ENCODE measurements at places on chromosomes 2 and 18.
A peak's percentile ranks its signal among the peaks of the same experiment; 100 is the strongest.

- no peak for DNase-seq
Measured at GRCh38 chr18:14768241-14768640, 20.3 kb downstream of the ANKRD30B start.

DNA sequence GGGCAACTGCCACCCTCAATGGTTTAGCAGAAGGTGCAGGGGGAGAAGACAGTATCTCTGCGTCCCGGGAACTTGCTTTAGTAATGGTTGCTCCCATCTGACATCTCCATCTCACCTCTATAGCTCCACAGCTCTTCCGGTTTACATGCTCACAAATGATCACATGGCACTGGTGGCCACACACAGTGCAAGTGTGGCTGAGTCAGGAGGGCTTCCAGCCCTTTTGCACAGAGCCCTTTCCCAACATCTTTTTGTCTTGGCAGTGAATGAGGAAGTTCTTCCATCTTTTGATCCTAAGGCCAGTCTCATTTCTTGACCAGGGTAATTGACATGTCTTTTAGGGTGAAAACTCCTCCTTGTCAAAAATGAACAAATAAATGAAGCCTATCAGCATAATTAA is 347.7 kb downstream of the LPIN1 start:
- DNase-seq = no peak

DNA sequence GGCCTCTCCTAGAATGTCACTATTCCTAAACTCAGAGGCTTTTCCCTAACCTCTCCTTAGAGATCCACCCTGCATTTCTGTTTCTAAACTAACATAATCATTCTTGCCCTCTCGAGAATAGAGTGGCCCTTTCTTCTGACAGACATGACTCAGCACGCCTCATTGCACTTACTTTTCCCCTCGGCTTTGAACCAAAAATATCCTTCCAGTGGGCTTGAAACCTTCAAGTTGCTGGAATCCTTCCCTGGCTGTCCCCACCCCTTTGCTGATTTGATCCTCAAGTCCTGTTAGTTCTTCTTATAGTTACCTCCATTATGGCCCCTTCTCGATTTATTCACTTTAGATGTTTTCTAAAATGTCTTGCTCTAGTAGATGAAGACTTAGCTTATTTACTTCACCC is 158.0 kb downstream of the LTBP1 start:
- no peak for DNase-seq

DNA sequence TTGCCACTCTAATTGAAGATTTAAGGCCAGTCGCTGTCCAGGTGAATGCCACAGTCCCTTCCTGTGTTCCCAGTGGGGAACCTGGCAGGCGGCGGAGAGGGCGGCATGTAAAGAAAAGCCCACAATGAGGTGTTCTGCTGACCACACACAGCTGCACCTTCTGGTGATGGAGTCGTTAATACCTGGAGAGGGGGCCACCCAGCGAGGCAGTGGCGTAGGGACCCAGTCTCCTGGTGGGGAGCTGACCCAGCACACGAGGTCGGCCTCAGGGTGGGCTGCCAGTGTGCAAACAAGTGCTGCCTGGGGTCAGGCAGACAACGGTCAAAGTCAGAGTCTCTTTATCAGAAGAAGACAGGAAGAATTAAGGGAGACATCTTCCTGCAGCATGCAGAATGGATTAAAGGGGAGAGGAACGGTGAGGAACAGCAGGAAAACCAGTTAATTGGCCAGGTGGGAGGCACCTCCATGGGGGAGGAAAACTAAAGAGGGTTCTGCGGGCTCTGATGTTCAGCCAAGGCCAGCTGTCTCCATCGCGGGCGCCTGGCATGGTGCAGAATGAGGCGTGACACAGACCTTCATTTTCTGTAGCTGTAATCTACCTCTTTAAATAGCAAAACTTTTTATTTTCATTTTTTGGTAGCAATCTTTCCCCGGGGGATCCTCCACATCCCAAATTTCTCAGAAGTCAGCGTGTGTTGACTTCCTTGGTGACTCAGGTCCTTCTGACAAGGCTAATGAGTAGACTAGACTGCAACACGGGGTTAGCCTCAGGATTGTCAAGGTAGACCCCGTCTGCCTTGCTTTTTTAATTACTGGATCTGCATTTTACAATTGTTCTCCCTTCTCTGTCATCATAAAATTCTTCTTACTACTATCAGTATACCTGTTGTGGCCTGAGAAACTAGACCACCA is 78.3 kb downstream of the SMAD7 start:
- no peak for DNase-seq

GRCh38 chr2:119289093-119289492 is 65.5 kb downstream of the STEAP3 start:
- DNase-seq = no peak

- peak; percentile 69 for DNase-seq
Measured at GRCh38 chr2:95023222-95023597, 2.3 kb upstream of the MAL start.

DNA sequence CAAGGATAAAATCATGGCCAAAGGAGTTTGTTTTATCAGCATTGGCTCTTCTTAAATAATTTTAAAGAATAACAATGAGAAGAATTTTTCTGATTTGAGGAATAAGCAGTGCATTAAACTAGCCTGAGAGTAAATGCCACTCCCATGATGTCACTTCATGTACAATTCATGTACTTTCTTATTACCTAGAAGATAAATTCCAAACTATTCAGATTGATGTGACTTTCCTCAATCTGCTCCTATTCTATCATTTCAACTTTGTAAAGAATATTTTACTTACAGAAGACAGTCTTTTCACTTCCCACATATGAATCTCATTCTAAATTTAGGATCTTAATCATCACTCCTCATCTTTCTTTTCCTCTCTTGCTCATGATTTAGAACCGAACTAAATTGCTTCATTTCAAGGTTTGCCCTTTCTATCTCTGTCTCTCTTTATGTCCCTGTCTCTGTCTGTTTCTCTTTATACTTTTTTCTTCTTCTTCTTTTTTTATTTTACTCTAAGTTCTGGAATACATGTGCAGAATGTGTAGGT is 1142.0 kb upstream of the PIK3C3 start:
- no peak for DNase-seq

DNA sequence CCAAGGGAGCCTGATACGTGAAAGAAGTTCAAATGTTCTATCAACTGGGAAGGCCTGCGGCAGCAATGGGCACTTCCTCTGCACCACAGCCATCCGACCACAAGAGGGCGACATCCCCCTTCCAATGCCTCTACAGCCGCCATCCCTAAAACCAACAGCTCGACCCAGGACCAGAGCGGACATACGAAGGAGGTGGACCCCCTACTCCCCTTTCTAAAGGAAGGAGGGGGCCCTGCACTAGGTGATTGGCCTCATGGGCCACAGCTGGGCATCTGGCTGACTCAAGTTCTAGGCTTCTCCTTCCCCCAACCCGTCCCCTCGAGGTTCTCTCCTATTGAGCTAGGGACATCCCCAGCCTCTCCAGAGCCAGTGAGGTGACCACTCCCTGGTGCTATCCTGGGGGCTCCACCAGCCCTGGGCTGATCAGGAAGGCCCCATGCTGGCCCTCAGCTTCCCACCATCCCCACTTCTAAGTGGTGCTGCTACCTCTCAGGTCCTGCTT is 217.2 kb downstream of the TNS1 start:
- peak; percentile 57 for DNase-seq

- no peak for DNase-seq
Measured at GRCh38 chr18:5630900-5631413, 87.2 kb upstream of the EPB41L3 start.

GRCh38 chr2:215567504-215567903 is 131.6 kb upstream of the FN1 start:
- no peak for DNase-seq

- no peak for DNase-seq
Measured at GRCh38 chr2:37189452-37190153, 1.1 kb upstream of the SULT6B1 start.

DNA sequence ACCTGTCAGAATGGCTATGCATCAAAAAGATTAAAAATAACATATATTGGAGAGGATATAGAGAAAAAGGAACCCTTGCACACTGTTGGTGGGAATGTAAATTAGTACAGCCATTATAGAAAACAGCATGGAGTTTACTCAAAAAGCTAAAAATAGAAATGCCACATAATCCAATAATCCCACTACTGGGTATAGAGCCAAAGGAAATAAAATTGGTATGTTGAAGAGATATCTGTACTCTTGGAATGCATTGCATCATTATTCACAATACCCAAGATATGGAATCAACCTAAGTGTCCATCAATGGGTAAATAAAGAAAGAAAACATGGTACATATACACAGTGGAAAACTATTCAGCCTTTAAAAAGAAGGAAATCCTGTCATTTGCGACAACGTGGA is 77.2 kb downstream of the C1D start:
- DNase-seq = no peak

GRCh38 chr2:205848601-205849000 is 166.3 kb downstream of the NRP2 start:
- DNase-seq = no peak

DNA sequence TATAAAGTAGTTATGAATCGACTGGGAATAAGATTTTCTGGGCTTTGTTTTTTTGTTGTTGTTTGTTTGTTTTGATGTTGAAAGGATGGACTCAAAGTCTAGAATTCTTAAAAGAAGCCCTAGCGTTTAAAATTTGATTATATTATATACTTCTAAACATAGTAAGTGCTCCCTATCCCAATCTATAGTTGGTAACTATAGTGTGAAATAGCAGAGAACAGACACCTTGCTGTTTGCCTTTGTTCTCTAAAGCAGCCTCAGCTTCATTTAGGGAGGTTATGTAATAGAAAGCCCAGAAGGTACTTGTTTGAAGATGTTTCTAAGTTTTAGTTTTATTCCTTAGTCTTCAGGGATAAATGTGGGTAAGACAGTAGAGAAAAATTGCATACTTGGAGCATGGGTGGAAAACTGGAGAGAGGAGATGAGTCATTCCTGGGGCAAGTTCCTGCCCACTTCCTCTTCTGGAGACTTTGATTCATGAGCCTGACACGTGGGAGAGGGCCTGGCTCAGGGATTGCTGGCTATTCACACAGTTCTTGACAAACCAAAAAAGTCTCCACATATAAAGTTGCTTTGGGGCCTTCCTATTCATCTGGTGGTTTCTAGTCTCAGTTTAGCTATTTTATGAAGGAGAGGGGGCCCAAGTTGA is 131.9 kb downstream of the MYO1B start:
- DNase-seq = no peak

DNA sequence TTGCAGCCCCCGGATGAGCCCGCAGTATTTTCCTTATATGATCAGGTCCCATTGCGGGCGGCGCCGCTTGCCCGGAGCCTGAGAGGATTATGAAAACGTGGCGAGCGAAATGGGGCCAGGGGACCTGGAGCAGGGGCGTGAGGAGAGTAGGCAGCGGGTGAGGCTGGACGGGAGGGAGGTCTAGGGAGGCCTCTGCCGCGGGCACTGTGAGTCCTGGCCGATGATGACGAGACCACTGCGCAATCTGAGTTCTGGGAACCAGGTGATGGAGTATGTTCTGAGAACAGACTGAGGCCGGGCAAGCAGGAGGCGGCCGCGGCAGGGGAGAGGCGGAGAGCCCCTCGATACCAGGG is 790 bp upstream of the ACAA2 start:
- no peak for DNase-seq

DNA sequence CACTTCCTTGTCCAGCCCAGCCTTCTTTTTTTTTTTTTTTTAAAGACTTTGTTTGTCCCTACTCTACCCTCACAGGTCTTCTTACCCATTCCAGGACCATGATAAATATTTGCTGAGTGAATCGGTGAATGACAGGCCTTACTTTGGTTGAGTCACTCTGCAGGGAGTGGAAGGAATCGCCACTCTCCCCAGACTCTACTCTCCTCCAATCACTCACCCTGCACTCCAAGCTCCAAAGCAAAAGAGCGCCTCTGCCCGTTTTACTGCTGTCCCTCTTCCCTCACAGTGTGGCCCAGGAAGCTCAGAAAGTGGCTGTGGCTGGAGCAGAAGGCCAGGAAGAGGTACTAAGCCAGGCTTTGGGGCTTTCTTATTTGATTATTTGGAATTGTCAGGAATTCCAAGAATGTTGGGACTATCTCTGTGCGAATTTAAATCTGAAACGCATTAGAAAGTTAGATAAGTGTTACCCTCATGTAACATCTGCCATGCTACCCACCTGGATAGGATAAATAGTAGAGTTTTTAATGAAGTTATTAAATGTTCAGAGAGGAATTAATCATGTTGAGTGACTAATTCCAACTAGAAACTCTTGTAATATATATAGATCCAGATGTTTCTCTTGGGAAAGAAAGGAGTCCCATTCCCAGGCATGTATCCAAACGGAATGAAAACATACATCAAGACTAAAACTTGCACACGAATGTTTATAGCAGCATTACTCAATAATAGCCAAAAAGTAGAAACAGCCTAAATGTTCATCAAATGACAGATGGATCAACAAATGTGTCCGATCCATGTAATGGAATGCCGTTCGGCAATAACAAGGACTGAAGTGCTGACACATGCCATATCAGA is 43.0 kb upstream of the CHMP1B start:
- no peak for DNase-seq

GRCh38 chr18:11872479-11873136 is 21.4 kb downstream of the CHMP1B start:
- no peak for DNase-seq

DNA sequence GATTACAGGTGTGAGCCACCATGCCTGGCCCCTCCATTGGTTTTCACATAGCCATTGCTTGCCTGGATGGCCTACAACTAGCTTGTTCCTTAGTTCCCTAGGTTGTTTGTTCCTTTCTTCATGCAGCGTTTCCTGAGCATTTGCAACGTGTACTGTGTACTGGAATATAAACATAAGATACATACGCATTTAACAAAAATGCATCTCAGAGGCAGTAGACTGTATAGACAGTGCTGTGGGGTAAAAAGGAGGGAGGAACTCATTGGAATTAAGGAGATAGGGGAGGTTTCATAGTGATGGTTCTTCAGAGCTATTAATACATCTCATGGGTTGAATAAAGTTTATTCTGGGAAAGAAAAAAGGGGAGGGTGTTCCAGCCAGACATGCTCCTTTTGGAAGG is 260.5 kb upstream of the RASGRP3 start:
- DNase-seq = no peak

DNA sequence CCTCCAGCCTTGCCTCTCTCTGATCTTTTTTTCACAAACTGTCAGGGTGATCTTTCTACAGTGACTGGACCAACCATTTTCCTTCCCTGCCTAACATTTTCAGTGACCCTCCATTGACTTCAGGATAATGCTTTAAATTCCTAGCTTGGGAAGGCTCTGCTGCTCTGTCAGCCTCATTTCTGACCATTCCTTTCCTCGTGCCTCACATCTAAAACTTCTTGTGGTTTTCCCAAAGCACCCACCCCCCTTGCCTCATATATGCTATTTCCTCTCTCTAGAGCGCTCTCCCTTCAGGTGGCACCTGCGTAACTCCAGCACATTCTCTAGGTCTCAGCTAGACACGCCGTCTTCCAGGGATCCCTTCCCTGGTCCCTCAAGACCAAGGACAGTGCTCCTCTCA is 37.2 kb downstream of the DRC1 start:
- no peak for DNase-seq

Data from CD8-positive, alpha-beta memory T cell (primary cell).